ENCODE measurements at places on chromosomes 11 and 22. TPM values are rescaled to one million over a fixed set of nuclear protein-coding genes. Genes with fewer than 3 reads are reported as not detected.

GRCh38 chr22:50271519-50271970, 1.4 kb upstream of the MAPK11 start:
- H3K4me3 ChIP-seq: peak overlapping the region; percentile 74
- H3K4me1 ChIP-seq: peaks cover 7% of the 10 kb centered on the region
- peak; percentile 77 for DNase-seq
- H3K27me3 ChIP-seq: no peaks in the 10 kb centered on the region
- H3K27ac ChIP-seq: no peak overlapping the region
- peaks cover 13% of the 10 kb centered on the region for H3K36me3 ChIP-seq

DNA sequence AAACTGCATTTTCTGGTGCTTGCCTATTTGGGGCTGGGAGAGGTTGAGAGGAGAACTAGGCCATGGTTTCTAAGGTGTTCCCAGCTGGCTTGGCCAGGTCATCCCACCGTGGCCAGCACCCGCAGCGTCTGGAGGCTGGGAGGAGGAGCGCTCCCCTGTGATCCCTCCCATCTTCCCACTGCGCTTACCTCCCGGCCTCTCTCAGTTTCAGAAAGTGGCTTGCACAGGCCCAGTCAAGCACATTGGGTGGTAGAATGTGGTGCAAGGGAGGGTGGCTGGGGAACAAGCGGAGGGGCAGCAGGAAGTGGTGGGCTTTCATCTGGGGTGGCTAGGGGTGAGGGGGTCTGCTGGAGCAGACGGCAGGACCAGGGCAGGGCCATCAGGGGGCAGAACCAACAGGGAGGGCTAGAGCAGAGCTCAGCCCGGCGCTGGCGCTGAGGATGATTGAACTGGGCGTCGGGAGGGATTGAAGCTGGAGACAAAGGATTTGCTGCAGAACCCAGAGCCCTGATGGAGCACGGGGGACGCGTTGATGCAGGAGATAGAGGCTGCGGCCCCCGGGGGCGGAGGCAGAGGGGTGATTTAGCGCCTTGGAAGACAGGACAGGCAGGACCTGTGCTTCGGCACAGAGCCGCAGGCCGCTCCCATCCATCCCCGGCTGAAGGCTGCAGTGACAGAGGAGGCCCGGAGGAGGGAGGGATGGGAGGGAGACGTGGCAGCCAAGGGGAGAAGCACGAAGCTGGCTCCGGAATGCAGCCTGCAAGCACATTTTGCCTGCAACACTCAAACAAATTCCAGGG, 76.0 kb downstream of the TRIM29 start:
- no peaks in the 10 kb centered on the region for H3K4me1 ChIP-seq
- no peak overlapping the region for H3K4me3 ChIP-seq
- DNase-seq: peak; percentile 59
- H3K27ac ChIP-seq: no peak overlapping the region

GRCh38 chr22:20836987-20837823, 21.4 kb downstream of the PI4KA start:
- no peaks in the 10 kb centered on the region for H3K4me1 ChIP-seq
- H3K4me3 ChIP-seq: no peak overlapping the region
- no peaks in the 10 kb centered on the region for H3K36me3 ChIP-seq
- H3K27ac ChIP-seq: no peak overlapping the region

DNA sequence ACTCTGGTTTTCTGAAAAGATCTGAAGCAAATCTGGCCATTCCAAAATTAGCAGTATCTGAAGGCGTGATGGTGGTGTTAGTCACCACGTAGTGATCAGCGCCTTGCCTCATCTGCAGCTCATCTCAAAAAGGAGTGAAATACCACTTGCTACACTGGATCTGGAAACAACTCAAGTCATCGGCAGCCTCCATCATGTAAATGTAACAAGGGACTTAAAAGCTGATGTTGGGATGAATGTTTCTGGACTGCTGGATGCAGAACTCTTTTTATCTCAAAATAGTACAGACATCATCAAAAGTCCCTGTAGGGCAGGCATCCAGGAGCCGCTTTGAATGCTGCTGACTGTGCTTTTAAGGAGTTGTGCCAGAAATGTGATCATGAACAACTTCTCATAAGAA, 14.1 kb upstream of the APLP2 start:
- H3K27ac ChIP-seq: no peak overlapping the region
- DNase-seq: peak; percentile 90
- H3K36me3 ChIP-seq: no peaks in the 10 kb centered on the region
- H3K4me3 ChIP-seq: peak overlapping the region; percentile 40
- no peaks in the 10 kb centered on the region for H3K27me3 ChIP-seq

DNA sequence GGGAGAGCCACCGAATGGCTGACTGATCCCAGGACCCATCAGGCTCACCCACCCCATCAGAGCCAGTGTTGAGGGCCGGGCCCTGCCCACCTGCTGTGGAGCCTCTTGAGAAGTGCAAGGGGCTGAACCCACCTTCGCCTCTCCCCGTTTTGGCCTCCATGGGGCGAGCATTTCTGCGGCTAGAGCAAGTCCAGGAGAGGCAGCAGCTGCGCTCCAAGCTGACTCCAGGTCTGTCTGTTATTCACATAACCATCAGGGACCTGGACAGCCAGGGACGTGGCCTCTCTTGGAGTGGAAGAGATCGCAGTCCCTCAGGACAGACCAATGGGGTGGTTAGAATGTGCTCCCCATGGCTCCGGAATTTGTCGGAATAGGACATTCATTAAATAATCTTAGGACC, 231.8 kb downstream of the TBC1D22A start:
- H3K27me3 ChIP-seq: no peaks in the 10 kb centered on the region
- no peak for DNase-seq
- no peaks in the 10 kb centered on the region for H3K36me3 ChIP-seq
- H3K27ac ChIP-seq: no peak overlapping the region
- no peak overlapping the region for H3K4me3 ChIP-seq

- no peaks in the 10 kb centered on the region for H3K36me3 ChIP-seq
- H3K4me1 ChIP-seq: 0 out of 2 replicates have a peak, but pooled peaks cover 4% of the 10 kb centered on the region
- peak; percentile 62 for DNase-seq
- no peak overlapping the region for H3K27ac ChIP-seq
- no peak overlapping the region for H3K4me3 ChIP-seq
Measured at GRCh38 chr11:122697636-122698167, 42.2 kb downstream of the UBASH3B start.

- H3K4me3 ChIP-seq: no peak overlapping the region
- peak; percentile 39 for DNase-seq
- H3K4me1 ChIP-seq: no peaks in the 10 kb centered on the region
- no peaks in the 10 kb centered on the region for H3K36me3 ChIP-seq
- H3K27ac ChIP-seq: no peak overlapping the region
Measured at GRCh38 chr11:31240340-31240904, 129.1 kb downstream of the DCDC1 start.

- no peak overlapping the region for H3K4me3 ChIP-seq
- peaks cover 43% of the 10 kb centered on the region for H3K4me1 ChIP-seq
- no peaks in the 10 kb centered on the region for H3K36me3 ChIP-seq
- peak; percentile 42 for DNase-seq
Measured at GRCh38 chr11:44017443-44018126, 30.2 kb upstream of the ACCSL start.

DNA sequence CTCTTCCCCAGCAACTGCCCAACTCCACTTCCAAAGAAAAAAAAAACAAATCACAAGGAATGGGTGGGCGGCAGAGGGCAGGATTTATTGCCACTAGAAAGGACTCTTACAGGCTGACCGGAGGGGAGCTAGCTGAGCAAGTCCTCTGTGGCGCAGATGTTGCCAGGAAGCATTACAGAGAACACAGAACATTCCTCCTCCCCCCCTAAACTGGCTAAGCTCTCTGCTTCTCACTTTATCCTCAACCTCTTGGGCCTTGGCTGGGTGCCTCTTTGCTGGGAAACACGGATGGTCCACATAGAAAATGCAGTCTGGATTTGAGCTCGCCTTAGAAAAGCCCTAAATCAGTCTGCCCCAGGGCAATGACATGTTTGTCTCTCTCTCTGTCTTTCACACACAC, 12.6 kb upstream of the FJX1 start:
- no peaks in the 10 kb centered on the region for H3K36me3 ChIP-seq
- H3K4me3 ChIP-seq: no peak overlapping the region
- H3K4me1 ChIP-seq: peaks cover 11% of the 10 kb centered on the region
- peak; percentile 42 for DNase-seq
- H3K27me3 ChIP-seq: no peaks in the 10 kb centered on the region
- no peak overlapping the region for H3K27ac ChIP-seq

DNA sequence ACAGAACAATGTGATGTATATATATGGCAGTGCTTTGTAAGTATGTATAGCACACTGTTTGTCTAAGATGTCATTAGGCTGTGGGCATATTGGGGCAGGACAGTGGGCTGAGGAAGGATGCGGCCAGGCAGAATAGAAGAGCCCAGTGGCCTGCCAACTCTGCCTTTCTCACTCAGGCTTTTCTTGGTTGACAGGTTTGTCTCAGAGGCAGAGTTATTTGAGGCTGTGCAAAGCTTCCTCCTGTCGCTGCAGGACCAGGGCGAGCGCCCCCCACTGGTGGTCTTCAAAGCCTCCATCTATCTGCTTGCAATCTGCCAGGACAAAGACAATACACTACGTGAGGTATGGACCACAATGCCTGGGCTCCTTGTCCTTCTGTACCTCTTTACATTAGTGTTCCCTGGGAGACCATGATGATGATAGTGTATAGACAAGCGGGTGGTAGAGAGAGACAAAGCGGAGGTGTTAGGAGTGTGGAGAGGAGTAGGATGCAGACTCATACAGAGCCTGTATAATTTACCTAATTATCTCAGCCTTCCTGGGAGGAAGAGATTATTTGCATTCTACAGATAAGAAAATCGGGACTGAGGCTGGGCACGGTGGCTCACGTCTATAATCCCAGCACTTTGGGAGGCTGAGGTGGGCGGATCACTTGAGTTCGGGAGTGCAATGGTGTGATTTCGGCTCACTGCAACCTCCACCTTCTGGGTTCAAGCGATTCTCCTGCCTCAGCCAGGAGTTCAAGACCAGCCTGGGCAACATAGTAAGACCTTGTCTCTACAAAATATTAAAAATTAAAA, 37.3 kb upstream of the CCDC134 start:
- H3K4me3 ChIP-seq: no peak overlapping the region
- H3K4me1 ChIP-seq: no peaks in the 10 kb centered on the region
- no peak for DNase-seq

DNA sequence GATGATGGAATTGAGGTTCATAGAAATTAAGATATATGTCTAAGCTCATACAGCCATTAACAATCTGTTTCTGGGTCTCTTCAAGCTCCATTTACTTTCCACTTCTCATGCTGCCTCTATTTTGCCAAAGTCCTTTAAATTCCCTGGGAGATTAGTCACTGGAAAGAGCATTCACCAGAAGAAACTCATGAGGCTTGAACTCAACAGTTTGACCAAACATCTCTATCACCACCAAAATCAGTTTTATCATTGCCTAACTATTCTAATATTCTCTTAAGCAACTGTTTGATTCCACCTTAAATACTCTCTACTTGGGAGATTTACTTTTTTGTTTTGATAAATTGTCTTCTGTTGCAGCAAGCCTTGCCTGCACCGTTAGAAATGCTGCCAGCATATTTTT, 881.3 kb downstream of the KCNA4 start:
- DNase-seq: peak; percentile 75
- H3K4me3 ChIP-seq: no peak overlapping the region
- H3K27me3 ChIP-seq: no peaks in the 10 kb centered on the region
- no peaks in the 10 kb centered on the region for H3K36me3 ChIP-seq

- no peaks in the 10 kb centered on the region for H3K4me1 ChIP-seq
- no peak overlapping the region for H3K4me3 ChIP-seq
- no peak for DNase-seq
- no peaks in the 10 kb centered on the region for H3K27me3 ChIP-seq
Measured at GRCh38 chr11:61609000-61609979, 28.4 kb upstream of the SYT7 start.

- no peak overlapping the region for H3K4me3 ChIP-seq
- H3K4me1 ChIP-seq: no peaks in the 10 kb centered on the region
- 0 out of 2 replicates have a peak, but pooled peaks cover 6% of the 10 kb centered on the region for H3K27me3 ChIP-seq
Measured at GRCh38 chr11:107598225-107599139, 7.5 kb downstream of the ELMOD1 start.

DNA sequence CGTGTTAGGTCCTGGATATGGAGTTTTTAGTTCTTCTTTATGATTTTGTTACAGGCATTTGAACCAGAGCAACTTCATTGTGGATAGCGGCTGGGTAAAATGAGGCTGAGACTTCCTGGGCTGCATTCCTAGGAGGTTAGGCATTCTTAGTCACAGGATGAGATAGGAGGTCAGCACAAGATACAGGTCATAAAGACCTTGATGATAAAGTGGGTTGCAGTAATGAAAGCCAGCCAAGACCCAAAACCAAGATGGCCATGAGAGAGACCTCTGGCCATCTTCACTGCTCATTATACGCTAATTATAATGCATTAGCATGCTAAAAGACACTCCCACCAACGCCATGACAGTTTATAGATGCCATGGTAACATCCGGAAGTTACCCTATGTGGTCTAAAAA, 23.4 kb upstream of the CLMP start:
- H3K27ac ChIP-seq: peak overlapping the region; percentile 61
- no peak overlapping the region for H3K4me3 ChIP-seq
- peaks cover 22% of the 10 kb centered on the region for H3K4me1 ChIP-seq
- H3K36me3 ChIP-seq: no peaks in the 10 kb centered on the region
- H3K27me3 ChIP-seq: no peaks in the 10 kb centered on the region
- no peak for DNase-seq

GRCh38 chr11:13667245-13667644, 1.2 kb upstream of the FAR1 start:
- no peaks in the 10 kb centered on the region for H3K36me3 ChIP-seq
- peak; percentile 75 for DNase-seq
- peak overlapping the region; percentile 50 for H3K27ac ChIP-seq
- H3K4me3 ChIP-seq: peak overlapping the region; percentile 84

Gene CRYBA4
- not detected for total RNA-seq

Gene SCGB1D2
- total RNA-seq: not detected

Gene EMID1
- not detected for total RNA-seq

Gene CEND1
- 2.8 TPM for total RNA-seq

Gene MPZL3
- total RNA-seq: 2.4 TPM

Gene APOBEC3G
- 7.5 TPM for total RNA-seq

Gene MAPK8IP2
- 0.38 TPM for total RNA-seq

Gene PARVA
- 87.9 TPM for total RNA-seq

Gene CNGA4
- not detected for total RNA-seq

Gene UBQLN3
- total RNA-seq: not detected

Gene MMP11
- total RNA-seq: 18.2 TPM

Gene SCUBE1
- not detected for total RNA-seq

Gene MGAT3
- not detected for total RNA-seq

Gene DUSP8
- total RNA-seq: 0.11 TPM

Gene GRIA4
- total RNA-seq: not detected

Gene GPR152
- total RNA-seq: not detected

Gene EPS8L2
- total RNA-seq: 58.3 TPM
